Midbrain (tissue), 1 donor: ENCODE measurements at places on chromosomes 2 and 18.

DNA sequence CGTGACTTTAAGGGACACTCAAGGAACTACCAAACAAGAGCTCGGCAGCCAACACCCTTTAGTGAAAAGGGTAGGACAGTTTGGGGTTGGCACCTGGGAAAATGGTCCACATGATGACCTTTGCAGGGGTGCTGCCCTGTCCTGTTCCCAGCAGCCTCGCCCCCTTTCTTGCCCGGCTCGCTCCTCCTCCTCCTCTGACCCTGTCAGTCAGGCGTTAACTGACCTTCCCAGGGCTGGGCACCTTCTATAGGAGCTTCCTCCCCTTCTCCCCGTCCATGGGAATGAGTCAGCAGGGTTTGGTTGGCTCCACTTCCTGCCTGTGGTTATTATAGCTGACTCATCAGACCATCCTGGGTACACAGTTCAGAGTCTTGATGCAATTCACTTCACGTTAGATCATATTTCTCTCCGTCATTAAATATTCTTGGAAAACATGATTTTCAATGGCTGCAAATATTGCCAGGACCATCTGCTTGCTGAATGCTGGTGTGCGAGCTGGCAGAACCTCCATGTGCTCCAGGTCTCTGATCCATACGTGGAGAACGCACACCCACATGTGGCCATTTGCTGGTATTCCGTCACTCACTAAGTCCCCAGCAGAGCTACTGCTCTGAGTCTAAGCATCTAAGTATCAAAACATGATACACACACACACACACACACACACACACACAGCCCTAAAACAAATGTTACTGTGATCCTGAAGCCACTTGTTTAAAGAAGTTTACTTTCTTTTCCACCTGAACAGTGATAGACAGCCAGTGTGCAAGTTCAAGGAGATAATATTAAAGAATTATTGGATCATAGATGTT, 185.0 kb downstream of the ANAPC1 start:
- DNase-seq, result peak; percentile 4

GRCh38 chr2:148594216-148594615, 50.3 kb upstream of the EPC2 start:
- no peak for DNase-seq

DNA sequence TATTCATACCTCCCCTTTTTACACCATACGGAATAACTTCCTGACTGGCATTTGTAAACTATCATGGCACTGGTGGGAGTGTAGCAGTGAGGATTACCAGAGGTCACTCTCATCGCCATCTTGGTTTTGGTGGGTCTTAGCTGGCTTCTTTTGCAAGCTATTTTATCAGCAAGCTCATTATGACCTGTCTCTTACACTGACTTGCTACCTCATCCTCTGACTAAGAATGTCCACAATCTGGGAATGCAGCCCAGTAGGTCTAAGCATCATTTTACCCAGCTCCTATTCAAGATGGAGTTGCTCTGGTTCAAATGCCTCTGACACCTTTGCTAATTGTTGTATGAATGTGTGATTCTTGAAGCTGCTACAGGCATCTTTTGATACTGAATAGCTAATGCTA, 950.8 kb upstream of the SLC39A10 start:
- DNase-seq, result no peak

GRCh38 chr2:28976584-28976983, 4.5 kb upstream of the TOGARAM2 start:
- no peak for DNase-seq

DNA sequence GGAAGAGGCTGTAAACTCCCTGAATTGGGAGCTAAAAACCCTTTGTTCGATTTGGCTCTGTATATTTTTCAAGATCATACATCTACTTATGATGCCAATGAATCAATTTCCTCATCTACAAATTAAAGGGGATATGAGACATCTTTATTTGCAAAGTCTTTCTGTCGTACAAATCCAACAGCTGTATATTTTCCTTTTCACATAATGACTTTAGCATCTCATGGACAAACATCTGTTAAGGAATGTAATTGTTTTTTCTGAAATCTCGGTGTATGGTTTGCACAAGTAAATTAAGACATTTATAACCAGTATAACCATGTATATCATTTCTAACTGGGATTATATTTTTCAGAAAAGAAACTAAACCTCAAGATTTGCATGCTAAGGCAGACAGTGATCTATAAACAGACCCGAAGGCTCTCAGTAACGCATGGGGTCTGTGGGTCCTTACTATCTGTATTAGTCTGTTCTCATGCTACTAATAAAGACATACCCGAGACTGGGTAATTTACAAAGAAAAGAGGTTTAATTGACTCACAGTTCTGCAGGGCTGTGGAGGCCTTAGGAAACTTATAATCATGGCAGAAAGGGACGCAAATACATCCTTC, 130.8 kb downstream of the SLC8A1 start:
- DNase-seq, result no peak

GRCh38 chr2:161208527-161209139, 48.4 kb downstream of the TANK start:
- no peak for DNase-seq

DNA sequence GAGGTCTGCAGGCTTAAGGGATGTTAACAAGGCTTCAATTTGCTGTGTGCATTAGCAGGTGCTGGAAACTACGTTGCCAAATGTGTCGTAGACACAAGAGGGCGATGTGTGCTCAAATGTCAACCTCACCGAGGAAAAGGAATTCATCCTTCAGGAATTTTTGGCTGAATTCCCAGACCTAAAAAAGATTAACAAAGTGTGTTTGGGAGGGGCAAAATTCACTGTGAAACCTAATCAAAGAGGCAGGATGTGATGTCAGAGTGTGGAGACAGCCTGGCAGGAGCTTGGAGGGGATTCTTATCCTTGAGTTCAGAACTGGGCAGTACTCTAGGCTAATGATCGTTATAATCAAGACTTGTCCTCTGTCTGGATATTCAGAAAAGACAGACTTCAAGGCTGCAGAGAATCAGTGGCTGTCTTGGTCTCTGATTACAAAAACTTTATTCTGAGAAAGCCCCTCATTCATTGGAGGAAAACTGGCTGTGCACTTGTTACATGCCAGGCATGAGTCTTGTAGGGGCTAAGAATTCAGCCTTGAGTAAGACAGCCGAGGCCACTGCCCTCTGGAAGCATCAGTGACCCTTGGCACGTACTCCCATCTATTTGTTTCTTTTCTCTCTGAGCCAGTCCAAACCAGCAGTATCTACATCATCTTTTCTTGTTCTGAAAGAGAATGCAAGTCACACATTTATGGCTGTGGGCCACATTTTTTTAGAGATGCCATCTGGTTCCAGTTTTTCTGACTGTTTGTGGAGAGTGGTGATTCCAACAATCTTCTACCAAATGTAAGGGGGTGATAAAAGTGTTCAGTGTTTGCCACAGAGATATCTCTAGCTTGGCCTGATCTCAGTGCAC, 18.7 kb upstream of the SCYGR1 start:
- DNase-seq, result peak; percentile 79

DNA sequence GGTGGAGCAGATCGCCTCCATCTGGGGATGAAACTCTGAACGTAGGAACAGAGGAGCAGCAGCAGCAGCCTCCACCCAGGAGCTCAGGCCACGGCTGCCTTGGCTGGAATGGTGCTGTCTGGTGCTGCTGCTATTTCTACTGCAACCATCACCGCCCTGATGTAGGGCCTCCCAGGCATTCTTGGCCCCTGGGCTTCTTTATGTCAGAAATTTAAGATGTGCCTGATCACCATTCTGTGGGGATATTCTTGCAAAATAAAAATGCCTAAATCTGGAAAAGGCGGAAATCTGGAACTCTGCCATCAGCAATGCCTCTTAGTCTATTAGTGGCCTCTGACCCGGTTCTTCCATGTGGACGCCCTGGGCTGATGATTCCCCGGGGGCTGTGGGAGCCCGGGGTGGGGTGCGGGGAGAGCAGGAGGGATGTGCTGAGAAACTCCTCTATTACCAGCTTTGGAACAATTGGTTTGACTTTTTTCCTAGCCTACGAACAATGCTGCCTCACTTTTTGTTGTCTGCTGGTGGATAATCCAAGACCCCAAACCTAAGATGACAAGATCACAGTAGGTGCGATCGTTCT, 47.2 kb downstream of the FAM124B start:
- no peak for DNase-seq

GRCh38 chr2:233453111-233453915, 99.0 kb downstream of the DGKD start:
- no peak for DNase-seq

GRCh38 chr2:34143149-34143548, 544.0 kb upstream of the FAM98A start:
- no peak for DNase-seq

DNA sequence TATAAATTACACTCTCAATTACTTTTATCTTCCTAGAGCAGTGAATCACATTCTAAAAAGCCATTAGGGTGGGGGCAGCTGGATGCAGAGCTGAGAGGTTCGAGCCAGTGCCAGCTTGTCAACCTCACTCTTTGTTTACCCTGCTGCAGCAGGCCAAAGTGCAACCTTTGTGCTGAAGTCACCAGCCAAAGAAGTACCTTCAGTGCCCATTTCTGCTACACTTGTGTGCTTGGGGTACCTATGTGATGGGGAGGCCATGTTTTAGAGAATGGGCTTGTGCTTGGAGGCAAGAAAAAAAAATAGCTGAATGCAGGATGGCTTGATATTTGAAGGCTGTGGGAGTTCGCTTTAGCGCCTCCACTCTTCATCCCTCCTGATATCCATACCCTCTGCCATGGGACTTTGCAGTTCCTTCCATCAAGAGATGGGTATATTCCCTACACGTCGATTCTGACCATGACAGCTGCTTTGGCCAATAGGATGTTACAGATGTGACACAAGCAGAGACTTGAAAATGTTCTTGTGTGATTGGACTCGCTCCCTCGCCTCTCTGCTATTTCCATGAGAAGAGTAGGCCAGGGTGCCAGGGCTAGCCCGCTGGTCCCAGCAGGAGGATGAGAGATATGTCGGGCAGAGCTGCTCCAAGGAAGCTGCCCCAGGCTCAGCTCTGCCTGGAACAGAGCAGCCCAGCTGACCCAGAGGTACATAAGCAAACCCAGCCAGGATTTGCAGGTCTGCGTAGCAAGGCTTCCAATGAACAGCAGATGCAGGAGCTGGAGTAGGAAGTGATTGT, 12.7 kb upstream of the FZD5 start:
- no peak for DNase-seq

DNA sequence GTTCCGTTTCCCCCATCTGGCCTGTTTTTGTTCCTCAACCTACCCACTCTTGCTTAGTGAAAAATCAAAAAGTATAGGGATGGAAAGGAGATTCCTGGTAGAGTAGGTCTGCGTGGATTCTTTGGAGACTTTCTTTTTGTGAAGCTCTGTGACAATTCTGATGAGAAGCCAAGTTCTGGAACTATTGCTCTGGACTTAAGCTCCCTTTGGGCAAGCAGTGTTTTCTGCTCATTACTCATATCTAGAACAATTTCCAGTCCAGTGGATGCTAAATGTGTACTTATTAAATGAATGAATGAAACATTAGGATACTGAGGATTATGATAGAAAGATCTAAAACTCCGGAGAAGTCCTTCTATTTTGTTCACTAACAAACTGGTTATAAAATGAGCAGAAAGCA, 76.5 kb downstream of the SOCS6 start:
- no peak for DNase-seq

- DNase-seq, result no peak
These were observed 341.6 kb downstream of the RIT2 start for GRCh38 chr18:42773870-42774269.

DNA sequence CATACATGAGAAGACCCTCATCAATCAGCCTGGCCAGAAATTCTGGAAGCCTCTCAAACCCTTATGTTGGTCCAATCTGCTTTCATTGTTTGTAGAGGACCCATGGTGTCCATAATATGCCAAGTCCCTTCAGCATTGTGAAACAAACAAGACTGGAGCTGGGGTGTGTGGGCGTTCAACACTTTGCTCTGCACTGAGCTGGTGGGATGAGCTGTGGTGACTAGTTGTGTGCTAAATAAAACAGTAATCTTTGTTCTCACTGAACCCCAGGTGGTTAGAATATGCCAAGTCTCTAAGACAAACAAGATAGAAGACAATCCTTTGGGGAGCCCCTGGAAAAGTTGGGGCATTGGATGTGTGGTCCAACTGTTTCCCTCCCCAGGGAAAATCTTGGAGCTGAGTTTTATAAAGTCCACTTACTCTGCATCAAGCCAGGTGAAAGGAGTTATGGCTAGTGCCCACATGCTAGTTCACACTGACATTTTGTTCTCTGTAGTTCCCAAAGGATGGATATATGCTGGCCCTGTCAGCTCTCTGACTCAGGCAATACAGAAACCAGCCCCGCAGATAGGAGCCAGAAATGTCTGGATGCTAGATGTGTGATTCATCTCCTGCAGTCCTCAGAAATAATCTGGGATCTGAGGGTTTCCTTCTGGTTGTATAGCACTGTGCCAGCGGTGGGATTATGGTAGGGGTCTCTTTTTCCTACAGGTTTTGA, 260.2 kb downstream of the TMX3 start:
- no peak for DNase-seq

DNA sequence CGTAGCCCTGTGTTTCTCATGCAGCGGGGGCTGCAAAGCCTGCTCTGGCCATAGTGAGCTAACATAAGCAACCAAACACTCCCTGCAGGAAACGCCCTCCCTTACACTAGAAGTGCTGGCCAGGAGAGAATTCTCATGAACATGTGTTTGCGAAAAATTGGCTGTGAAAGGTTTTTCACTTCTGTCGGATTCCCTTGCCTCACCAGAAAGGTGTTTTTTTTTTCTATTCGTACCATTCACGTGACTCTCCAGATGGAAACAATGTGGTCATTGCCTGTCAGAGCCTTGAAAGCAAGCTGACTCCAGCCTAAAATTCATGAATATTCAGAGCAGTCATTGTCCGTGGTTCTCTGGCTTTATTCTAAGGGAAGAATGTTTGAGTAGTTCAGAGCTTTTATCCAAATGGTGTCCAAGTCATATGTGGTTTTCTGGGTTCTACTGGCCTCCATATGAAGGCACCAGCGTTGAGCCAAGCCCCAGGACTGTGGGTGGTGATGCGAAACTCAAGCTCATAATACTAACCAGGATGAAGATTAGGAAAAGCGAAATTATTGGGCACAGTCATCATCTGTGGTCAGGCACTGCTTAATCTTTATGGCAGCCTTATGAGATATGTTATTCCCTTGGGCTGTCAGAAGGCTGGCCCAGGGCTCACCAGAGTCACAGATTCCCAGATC, 236.4 kb downstream of the ALPK2 start:
- peak; percentile 14 for DNase-seq

- DNase-seq, result no peak
These were observed 29.9 kb downstream of the LYPD6B start for GRCh38 chr2:149068225-149068995.
